ENCODE measurements at places on chromosomes 6 and 20.

- DNase-seq, result no peak
Observed at GRCh38 chr6:24614648-24615047, 31.3 kb downstream of the KIAA0319 start.

- no peak for DNase-seq
Observed at GRCh38 chr20:58208944-58209343, 19.5 kb downstream of the ANKRD60 start.

GRCh38 chr6:149477544-149477943, 7.3 kb downstream of the ZC3H12D start:
- DNase-seq, result no peak

- DNase-seq, result no peak
Observed at GRCh38 chr20:23658989-23659609, 21.3 kb upstream of the CST3 start.

DNA sequence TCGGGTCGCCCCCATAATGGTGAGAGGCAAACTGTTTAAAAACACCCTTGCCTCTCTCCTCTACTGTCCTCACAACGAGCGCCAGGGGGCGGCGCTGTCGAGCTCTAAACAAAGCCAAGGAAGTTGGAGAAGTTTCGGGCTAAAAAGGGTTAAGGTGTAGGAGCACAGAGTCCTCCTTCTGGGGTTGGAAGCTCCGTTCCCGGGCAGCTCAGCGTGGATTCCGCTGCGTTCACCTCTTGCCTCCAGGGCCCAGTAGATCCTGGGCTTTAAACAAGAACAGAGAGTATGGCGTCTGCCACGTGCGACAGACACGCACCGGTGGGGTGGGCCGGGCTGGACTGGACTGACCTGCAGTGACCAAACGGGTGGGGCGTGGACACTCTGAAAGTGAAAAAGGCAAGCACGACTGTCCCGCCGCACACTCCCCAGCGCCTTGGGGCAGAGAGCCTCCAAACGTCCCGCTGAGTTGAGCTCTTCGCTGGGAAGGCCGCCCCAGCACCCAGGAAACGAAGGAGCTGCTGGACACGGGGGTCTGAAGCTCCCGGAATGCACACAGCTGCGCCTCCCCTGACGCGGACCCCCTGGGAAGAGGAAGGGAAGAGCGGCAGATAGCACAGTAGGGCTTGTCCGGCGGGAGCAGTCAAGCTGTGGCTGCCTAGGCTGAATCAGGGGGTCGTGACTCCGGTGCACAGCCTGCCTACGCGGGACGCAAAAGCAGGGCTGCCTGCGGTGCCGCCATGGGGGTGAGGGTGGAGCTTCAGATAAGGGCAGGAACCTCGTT, 1.6 kb upstream of the THBD start:
- peak; percentile 90 for DNase-seq

DNA sequence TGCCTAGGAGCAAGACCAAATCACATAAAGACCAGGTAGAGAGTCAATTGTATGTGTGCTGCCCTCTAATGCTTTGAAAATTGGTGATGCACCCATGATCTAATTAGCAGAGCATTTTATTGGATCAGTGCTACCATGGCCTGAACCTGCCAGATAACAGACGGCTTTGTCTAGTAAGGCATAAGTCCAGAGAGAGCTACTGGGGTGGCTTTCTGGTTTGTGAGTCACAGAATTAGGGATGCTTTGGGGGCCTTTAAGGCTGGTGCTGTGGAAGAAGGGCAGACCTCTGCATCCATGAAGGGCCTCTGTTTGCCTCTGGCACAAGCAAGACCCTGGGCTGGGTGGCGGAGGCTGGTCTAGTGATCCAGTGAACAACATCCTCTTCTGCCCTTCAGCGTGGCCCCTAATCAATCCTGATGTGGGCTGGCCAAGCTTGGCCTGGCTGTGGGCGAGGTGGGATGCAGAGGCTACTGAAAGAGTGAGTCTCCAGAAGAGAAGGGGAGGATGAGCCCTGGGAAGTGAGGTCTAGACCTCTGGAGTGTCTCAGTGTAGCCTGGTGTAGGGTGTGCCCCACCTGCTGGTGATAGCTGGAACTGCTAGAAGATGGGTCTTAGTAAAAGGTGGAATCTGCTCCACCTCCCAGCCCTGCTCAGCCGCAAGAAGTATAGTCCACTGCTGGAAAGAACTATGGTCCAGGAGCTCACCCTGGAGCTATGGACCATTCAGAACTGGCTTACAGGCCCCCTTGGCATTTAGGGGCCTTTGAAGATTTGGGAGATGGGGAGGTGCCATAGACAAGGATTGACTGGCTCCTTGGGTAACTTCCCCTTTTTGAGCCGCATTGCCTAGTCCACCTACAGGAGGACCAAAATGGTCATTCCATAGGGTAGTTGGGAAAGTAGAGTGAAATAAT, 36.7 kb upstream of the AAR2 start:
- peak; percentile 60 for DNase-seq

GRCh38 chr6:36319436-36319762, 17.3 kb downstream of the BNIP5 start:
- DNase-seq, result no peak

DNA sequence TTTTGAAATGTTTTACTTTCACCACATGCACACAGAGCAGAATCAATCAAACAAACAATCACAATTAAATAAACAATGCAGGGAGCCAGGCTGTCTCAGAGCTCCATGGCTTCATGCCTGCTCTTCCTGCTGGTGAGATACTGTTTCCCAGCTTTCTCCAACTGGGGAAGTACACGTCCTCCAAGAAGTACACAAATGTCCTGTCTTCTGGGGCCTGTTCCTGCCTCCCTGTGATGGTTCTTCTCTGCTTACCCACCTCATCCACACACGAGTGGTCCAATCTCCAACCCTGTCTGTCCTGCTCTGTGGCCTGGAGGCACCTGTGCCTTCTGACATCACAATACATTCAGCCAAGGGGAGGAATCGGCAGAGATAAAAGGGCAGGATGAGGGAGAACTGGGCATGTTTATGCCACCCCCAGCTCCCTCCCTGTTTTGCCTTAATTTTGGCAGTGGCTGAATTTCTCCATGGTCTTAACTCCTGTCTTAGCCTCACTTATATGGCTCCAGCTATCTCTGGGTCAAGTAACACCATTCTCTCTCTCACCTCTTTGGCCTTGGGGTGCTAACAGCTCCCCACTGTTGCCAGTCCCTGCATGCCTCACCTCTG, 25.3 kb upstream of the TTPAL start:
- DNase-seq, result no peak

DNA sequence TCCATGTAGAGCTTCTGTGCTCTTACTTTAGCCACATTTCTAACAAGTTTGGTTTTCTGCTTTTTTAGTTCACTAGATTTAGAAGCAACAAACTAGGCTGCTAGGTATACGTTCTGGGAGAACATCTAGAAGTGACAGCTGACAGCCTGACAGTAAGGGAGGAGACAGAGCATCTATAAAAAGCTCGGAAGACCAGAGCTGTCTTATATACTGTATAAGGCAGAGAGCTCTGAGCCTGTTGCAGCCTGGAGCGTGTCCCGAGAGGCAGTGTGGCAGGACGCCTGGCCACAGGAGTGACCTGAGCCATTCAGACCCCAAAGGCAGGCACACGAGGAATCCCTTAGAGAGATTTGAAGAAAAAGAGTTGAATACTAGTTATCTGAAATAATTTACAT, 24.6 kb downstream of the PPP1R14C start:
- DNase-seq, result no peak

DNA sequence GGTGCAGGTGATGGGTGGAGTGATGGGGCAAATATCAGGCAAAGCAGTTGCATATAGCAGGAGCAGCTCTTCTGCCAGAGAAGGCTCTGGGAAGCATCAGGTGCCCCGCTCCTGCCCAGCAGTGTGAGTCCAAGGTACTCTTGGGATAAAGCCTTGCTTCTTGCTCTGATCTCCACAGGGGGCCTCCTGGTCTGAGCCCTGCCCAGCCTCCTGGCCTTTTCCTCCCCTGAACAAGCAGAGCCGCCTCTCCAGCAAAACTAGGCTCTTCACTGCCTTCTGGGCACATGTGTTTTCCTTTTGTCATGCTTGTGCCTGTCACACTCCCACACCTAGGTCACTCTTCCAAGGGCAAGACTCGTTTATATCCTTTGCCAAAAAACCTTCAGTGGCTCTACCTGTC, 34.3 kb downstream of the SIRPA start:
- no peak for DNase-seq

DNA sequence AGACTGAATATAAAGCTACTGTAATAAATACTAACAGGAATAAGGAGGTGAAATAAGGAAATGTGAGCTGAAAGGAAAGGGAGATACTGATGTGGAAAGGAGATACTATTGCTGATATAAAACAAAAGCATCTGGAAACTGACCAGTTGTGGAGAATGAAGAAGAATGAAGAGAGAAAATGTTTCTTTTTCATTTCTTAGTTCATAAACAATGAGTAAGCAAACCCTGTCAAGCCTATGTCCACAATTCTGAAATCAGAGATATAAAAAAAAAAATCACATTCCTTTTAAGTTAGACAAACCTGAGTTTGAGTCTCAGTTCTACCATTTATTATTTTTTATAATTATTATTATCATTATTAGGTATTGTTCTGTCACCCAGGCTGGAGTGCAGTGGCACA, 121.6 kb upstream of the GJE1 start:
- no peak for DNase-seq

- DNase-seq, result no peak
Observed at GRCh38 chr6:4413073-4413472, 277.7 kb upstream of the ECI2 start.

DNA sequence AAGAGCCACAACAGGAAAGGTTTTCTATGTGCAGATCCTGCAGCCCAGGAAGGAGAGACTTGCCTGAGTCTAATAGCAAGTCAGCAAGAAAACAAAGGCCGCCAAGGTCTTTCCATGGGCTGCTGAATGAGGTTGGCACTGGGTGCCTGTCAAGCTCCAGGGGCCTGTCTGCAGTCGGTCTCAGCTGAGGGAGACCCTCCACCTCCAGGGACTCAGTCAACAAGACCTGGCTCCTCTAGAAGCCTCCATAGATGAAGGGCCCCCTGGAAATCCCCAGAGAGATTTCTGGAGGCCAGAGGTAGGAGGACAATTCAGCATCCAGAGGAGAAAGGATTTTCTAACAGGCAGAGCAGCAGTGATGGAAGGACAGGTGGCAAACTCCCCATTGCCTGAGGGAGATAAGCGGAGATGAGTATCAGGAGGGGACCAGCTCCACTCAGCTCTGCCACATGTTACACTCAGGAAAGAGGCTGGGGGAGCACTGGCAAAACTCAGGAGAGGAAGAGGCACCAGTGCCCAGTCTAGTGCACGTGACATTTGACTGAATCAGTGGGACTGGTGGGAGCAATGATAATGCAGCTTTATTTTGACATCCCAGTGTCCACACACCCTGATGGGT, 33.5 kb upstream of the FKBP1A start:
- no peak for DNase-seq

GRCh38 chr20:2172305-2173175, 70.9 kb downstream of the STK35 start:
- DNase-seq, result peak; percentile 76

DNA sequence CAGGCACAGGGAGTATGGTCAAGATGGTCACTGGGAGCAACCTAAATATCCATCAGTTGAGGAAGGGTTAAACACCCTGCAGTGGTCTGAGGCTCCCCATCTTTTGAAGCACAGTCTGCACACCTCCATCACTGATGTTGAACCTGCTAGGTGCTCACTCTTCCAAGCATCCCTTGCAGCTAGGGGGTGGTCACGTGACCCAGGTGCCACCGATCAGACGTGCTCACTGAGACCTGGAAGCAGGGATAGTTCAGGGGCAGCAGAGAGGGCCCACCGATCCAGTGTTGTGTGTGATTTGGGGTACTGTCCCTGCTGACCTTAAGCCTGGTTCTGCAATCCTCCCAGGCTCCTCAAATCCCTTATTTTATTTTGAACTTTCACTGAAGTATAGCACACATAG, 134.6 kb downstream of the CEBPB start:
- no peak for DNase-seq

GRCh38 chr20:37822141-37822601, 80.8 kb upstream of the VSTM2L start:
- DNase-seq, result no peak

DNA sequence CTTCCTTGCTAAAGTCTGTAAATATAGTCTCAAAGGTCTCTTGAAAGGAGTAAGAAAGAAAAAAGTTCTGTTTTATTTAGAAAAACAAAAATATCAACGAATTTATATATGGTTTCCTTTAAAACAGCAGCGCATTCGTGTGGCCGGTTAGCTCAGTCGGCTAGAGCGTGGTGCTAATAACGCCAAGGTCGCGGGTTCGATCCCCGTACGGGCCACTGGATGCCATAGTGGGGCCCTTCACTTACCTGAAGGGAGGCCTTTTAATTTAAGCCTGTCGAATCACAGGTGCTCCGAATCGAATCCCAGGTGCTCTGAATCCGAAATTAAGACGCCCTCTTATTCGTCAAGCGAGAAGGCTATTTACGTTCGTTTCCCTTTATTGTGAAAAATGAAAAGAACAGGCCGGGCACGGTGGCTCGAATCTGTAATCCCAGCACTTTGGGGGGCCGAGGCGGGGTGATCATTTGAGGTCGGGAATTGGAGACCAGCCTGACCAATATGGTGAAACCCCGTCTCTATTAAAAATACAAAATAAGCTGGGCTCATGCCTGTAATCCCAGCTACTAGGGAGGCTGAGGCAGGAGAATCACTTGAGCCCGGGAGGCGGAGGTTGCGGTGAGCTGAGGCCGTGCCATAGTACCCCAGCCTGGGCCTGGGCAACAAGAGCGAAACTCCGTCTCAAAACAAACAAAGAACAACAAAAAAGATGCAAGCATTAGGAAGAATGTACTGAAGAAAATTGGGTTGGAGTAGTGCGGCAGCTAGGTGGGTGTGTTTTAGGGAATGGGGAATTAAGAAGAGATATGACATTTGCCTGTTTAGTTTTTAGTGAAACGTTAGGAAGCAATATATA, 195.8 kb upstream of the ZNF184 start:
- DNase-seq, result peak; percentile 29

DNA sequence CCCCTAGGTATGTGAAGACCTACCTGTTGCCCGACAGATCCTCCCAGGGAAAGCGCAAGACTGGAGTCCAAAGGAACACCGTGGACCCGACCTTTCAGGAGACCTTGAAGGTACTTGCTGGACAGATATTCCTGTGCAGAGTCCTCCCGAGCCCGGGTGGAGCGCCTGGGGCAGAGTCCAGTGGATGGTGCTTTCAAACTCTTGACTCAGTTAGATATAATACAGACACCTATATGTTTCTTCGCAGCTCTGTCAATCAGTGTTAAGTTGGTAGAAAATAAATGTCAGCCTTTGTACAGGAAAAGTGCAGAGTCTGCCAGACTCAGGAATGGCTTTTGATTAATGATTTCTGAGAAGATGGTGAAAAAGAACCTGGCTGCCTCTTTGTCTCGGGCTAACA, 67.2 kb downstream of the EZR start:
- DNase-seq, result no peak

- no peak for DNase-seq
Observed at GRCh38 chr6:95679981-95680380, 102.6 kb downstream of the MANEA start.

- DNase-seq, result no peak
Observed at GRCh38 chr6:1797801-1798200, 188.1 kb downstream of the FOXC1 start.

DNA sequence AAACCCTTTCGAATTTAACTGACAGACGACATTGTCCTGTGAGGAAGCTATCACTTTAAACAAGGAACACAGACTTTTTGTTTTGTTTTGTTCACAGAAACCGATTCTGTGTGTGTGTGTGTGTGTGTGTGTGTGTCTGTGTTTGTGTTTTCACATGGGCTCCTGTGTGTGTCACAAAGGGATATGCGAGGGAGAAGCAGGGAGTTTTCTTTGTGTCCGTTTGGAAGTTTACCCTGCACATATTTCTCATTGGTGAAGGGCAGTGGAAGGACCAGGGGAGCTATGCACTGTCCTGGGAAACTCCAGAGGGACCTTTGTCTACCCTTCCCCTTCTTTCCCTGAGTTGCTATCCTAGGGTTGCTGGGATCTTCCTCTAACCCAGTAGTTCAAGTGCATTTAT, 17.7 kb downstream of the POM121L2 start:
- DNase-seq, result no peak
